Stimulated activated CD8-positive, alpha-beta memory T cell treated with anti-CD3 and anti-CD28 coated beads, Interleukin-4, amount 100 ng/mL, for 4 hours (primary cell): ENCODE measurements at places on chromosomes 2 and 18.

- no peak for DNase-seq
Observed at GRCh38 chr18:9140381-9140780, 3.8 kb downstream of the ANKRD12 start.

DNA sequence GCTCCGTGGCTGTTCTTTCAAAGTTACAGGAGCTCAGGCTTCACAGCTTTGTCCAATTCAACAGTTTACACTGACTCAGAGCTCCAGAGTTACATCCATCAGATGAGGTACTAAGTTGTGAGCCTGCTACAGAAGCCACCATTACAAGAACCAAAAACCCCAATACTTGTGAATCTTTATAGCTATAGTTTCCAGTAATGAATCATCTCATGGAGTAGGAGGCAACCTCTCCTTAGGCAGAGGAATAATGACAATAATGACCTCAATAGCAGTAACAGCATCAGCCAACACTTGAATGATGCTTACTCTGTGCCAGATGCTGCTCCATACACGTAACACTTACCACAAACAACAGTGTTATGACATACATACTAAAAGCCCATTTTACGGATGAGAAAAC lies 3.6 kb downstream of the ZC3H8 start:
- DNase-seq = no peak

DNA sequence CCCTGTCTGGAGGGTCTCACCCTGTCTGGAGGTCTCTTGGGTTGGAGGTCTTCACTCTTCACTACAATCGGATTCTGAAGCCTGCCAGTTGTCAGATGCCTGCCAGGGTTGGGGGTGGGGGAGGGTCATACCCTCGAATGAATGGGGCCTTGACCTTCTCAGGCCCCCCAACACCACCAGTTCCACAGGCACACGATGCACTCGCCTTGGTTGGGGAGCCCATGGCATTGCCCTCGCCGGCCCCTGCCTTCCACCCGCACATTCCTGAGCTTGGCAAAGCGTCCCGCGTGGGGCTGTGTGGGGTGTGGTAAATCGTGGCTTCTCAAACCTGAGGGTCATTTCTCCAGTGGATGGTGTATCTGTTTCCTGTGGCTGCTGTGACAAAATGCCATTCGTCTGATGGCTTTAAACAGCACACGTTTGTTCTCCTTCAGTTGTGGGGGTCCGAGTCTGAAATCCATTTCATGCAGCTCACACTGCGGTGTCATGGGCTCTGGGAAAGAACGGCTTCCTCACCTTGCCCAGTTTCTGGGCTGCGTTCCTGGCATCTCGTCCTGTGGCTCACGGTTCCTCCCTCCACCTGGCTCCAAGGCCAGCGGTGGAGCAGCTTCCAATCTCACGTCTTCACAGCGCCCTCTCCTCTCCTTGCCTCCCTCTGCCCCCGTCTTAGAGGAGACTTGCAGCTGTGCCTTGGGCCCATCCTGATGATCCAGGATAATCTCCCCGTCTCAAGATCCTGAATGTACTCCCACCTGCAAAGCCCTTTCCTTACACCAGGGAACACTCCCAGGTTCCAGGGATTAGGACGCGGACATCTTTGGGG lies 38.0 kb upstream of the HPCAL1 start:
- no peak for DNase-seq

GRCh38 chr2:119267604-119268003 lies 44.0 kb downstream of the STEAP3 start:
- DNase-seq = no peak

GRCh38 chr2:215760557-215760956 lies 252.8 kb downstream of the MREG start:
- DNase-seq = no peak

DNA sequence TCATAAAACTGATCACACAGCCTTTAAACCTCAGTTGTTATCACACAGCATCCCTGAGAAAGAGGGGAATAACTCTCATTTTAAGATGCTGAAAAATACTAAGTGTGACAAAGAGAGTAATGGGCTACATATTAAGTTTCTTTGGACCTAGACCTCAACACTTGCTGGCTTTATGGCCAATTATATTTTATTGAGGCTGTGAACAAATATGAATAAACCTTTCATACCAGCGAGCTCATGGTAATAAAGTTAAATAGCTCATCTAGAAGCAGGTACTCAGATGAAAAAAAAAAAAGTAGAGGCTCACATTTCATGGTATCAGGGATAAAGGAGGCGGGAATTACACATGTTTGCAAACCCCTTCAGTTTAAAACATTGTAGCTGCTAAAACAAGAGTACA lies 75.7 kb downstream of the DOCK10 start:
- no peak for DNase-seq

GRCh38 chr18:30682672-30683071 lies 359.9 kb downstream of the DSC3 start:
- no peak for DNase-seq

DNA sequence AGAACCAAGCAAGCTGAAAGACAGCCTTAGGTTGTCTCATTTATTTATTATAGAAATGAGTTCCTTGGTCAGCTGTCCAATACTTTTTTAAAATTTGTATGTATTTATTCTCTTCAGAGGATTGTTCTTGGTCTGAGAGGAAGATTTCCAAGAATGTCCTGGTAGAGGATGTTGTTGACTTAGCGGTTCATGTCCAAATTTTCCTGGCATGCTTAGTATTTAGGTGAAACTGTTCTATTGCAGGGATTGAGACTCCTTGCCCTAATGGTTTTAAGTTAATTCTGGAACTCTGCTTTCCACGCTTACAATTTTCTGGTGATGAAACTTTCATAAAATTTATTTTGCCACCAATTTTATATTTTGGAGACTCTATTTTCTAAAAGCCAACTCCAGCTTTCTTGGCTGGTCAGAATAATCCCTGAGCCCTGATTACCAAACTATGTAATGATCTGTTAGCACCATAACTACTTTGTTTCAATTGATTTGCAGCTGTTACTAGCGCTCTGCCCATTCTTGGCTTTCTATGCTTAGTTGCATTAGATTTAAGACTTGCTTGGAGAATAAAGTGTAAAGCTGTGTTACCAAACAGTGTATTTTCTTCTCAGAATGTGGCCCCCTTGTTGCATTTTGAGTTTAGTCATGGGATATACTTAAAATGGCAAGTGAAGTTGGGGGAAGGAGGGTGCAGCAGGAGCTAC lies 1868.8 kb upstream of the CELF4 start:
- DNase-seq = no peak

GRCh38 chr2:36780231-36780839 lies 83.8 kb downstream of the VIT start:
- DNase-seq = no peak

DNA sequence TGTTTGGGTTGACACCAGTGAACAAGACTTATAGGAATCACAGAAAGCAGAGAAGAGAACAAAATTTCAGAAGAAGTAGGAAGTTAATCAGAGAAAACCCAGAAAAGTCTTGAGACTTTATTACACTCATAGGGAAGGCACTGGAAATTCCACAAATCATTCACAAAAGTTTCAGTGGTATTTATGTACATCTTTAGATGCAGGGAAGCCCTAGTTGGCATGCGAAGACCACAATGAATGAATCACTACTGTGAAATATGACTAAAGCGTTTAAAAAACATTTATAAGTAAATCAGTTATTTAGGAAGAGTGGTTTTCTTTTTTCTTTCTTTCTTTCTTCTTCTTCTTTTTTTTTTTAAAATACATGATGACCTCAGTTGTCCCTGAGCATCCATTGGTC lies 105.1 kb downstream of the NUP35 start:
- DNase-seq = no peak

- DNase-seq = no peak
Observed at GRCh38 chr2:68747413-68747812, 12.8 kb downstream of the ARHGAP25 start.

- no peak for DNase-seq
Observed at GRCh38 chr2:42072349-42073118, 24.7 kb downstream of the PKDCC start.

DNA sequence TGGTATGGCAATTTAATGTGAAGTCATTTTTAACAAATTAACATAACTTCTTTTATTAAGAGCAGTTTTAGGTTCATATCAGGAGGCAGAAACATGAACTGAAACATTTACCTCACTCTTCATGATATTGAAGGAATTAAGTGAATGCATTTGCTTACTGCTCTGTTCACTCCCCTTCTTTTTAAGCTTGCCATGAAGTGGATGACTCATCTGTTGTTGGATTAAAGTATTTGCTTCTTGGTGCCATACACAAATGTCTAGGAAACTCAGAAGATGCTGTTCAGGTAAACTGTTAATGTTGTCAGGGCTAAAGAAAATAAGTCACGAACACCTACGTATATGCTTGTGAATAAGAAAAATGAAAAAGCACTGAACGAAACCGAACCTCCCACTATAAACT lies 10.2 kb upstream of the CABYR start:
- no peak for DNase-seq

DNA sequence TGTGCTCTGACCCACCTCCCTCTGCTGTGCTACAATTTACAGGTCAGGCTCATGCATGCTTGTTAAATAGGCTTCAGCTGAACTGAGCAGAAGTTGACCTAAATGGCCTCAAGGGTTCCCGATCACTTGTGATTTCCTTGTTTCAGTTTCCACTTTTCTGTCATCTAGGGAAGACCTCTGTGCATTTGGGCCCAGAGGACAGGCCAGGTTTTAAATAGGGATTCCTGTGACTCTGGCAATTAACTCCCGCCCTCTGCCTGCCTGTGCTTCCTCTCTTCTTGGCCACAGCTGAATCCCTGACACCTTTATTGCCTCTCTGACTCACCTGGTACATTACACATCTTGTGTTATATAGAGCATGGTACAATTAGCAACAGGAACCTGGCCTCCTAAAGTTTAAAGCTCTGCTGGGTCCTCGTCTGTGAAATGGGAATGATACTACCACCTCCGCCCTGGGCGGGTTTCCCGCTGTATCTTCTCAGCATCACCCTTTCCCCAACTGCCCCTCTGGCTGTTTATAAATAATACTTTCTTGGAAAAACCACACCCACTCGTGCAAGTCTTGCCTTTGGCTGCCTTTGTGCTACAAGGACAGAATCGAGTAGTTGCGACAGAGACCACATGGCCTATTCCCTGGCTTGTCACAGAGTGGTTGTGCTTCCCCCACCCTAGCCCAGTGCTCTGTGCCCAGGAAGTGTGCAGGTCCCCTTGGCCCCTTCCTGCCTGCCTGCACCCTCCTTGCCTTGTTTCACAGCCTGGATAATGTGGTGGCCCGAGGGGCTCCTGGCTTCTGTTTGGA lies 7.9 kb downstream of the CABLES1 start:
- DNase-seq = no peak

- DNase-seq = no peak
Observed at GRCh38 chr18:37484983-37485834, 80.4 kb downstream of the CELF4 start.

DNA sequence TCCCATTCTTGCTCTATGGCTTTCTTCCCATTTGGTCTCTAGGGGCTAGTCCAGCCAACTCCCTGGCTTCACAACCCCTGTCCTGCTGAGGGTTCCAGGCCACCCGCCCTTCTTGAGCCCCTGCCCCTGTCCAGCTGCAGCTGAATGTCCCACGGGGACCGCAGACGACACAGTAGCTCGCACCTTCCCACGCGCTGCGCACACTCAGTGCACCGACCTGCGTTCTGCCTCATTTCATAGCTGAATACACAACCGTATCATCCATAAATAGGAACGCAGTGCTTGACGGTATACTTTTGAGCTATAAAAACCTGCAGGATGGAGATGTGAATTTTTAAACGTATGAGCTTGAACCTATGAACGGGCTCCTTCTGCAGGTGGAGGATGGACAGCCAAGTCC lies 660.4 kb upstream of the SALL3 start:
- no peak for DNase-seq

GRCh38 chr2:152238016-152238415 lies 62.5 kb upstream of the STAM2 start:
- DNase-seq = no peak

- DNase-seq = no peak
Observed at GRCh38 chr2:120661551-120661950, 74.1 kb upstream of the GLI2 start.

DNA sequence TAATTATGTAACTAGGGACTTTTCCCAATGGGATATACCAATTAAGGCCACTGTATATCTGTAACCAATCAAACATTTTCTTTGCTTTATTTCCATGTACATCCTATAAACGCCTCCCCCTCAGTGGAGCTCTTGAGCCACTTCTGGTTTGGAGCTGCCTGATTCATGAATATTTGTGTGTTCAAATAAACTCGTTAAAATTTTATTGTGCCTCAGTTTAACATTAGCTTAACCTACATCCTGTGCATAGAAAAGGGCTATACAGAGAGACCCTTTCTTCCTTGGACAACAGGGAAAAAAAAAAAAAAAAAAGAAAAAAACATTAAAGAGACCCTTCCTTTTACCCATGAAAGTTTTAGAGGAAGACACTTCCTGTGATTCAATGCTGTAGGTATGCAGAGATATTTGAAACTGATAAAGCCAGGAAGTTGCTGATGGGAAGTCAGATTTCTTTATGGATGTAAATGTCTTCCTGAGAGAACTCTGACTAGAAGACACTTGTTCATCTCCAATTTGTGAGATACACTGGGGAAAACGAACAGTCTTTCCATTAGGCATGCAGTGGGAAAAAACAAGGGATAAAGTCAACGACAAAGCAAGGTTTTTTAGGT lies 614.6 kb upstream of the SOX11 start:
- DNase-seq = no peak

DNA sequence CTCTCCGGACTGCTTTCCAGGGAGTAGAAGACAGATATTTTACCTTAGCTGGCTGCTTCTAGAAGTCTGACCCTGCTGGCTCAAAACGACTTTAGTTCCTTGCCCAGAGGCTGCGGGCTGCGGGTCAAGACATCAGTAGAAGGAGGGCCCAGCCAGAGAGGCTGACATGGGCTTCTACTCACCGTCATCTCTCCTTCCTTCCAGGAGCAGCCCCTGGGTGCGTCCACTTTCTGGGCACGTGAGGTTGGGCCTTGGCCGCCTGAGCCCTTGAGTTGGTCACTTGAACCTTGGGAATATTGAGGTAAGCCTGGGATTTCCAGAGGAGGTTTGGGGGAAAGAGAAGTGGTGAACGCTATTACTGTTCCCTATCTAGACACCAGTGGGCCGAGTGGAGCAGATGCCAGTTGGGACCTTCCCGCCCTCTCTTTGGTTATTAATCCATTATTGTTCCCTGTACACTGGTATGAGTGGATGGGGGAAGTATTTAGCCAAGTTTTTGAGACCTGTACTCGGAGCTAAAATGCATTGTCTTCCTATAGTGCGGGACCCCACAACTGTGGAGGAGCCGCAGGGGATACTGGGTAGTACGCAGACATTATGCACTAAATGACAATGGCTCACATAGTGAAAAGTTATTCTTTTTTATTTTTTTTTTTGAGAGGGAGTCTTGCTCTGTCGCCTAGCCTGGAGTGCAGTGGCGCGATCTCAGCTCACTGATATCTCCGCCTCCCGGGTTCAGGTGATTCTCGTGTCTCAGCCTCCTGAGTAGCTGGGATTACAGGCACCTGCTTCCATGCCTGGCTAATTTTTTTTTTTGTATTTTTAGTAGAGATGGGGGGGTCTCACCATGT lies 26.3 kb upstream of the CASP8 start:
- no peak for DNase-seq

GRCh38 chr2:128260239-128261138 lies 58.2 kb downstream of the HS6ST1 start:
- DNase-seq = no peak

DNA sequence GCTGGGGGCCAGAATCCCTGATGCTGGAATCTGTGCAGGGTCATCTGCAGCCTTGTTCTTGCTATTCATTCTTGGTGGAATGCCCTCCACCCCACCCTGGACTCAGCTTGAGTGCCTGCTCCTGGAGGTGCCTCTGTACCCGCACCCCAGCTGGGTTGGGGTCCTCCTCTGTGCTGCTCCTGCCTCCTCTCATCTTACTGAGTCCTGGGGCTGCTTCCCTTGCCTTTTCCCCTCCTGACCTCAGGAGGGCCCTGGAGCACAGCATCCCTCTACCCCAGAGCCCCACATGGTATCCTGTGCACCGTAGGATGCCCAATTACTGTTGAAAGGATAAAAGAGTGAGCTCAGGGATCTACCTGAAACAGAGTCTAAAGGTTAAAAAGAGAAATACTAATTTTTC lies 81.6 kb downstream of the CIB4 start:
- DNase-seq = no peak
